ENCODE measurements at places on chromosomes 4 and X.

DNA sequence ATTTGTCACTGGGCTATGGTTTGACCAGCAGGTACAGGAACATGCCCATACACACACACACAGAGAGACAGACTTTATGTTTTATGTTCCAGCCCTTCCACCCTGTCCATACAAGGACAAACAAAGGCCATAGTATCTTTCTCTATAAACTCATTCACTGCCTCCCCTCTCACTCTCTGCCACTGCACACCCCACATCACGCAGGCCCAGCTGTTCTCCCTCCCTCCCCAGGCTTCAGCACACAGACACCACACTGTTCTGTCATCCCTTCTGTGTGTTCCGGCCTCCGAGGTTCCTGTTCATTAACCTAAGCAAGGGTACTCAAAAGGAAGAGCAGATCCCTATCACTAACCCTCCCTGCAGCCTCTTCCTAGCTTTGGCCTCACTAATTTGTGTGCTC is 17.8 kb downstream of the LAS1L start:
- DNase-seq = no peak

DNA sequence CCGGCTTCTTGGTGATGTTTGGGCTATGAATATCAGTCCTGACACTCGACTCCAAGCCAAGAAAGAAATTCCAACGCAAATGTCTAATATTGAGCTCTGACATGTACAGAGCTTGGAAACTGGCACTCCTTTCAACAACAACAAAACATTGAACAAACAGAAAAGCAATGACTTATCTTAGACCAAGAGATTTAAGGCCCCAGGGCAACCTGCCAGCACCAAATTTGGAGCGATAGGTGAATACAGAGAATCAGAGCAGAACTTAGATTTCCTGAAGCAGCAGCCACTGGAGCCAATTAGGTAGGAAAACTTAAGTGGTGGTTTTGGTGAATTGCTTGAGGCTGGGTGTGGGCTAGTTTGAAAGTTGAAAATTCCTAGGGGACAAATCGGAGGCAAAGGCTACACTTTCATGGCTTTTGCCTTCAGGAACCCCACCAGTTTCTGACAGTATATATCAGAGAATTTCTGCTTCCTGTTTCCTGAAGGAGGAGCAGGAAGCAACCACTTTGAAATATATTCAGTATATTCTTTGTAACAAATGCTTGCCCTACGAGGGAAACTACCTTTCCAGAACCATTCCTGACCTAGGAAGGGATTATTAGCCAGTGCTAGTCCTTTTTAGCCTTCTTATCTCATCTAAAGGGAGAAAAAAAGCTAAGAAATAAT is 10.1 kb upstream of the FMR1 start:
- DNase-seq = no peak

- no peak for DNase-seq
These were observed 28.6 kb downstream of the CXCL13 start for GRCh38 chr4:77634132-77634785.

DNA sequence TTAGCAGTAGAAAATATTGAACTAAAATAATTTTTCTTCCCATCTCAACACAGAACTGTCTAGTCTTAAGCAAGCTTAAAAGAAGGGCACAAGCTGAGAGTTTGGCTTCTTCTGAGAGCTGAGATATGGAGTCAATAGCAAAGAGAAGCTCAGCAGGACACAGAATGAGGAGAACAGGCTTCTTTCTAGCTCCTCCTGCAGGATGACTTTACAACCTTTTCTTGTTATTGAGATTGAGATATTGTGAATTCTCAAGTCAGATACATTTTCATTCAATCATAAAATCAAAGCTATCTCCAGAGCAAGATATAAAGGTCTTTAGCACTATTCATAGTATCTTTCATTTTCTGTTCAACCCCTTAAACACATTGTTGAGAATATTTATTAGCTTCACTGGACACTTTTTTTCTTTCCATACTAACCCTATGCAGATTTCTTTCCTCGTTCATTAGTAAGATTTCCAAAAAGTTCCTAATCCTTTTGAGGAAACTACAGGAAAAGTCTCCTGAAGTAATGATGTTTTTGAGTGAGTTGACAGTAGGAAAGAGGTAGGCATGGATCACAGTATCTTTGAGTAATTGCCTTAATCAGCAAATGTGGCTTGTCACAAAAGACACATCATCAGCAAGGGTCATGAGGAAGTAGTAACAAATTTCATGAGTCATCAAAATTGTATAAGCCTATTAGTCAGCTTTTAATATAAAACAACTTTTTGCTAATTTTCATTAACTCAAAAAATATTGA is 17.8 kb upstream of the CXCL3 start:
- DNase-seq = peak; percentile 80

GRCh38 chr4:171774642-171775190 is 38.5 kb upstream of the GALNTL6 start:
- DNase-seq = no peak

DNA sequence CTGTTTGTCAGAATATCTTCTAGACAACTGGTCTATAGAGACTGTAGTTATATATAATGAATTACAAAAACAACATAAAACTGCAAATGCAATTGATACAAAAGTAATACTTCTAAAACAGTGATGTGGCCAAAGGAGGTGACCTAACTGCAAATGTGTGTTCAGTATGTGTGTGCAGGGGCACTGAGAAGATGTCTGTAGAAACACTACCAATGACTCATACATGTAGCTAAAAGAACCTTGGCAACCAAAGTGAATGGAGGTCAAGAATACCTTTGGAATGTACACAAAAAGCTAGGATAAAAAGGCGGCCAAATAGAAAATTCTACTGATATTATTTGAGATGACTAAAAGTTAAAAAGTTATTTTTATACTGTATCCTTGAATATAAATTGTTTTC is 261.8 kb downstream of the CAMK2D start:
- DNase-seq = no peak

All from hematopoietic multipotent progenitor cell treated with erythropoietin and hydrocortisone succinate and interleukin-3 and kit ligand, for 4 days (in vitro differentiated cells).